ENCODE measurements at places on chromosomes 11 and 22.
A peak's percentile ranks its signal among the peaks of the same experiment; 100 is the strongest.

GRCh38 chr11:122882189-122882856 lies at the start of gene JHY:
TSS of gene JHY (plus strand) at chr11:122882759. CDS start at chr11:122885850, 3,091 bp downstream.
- no peak for DNase-seq

DNA sequence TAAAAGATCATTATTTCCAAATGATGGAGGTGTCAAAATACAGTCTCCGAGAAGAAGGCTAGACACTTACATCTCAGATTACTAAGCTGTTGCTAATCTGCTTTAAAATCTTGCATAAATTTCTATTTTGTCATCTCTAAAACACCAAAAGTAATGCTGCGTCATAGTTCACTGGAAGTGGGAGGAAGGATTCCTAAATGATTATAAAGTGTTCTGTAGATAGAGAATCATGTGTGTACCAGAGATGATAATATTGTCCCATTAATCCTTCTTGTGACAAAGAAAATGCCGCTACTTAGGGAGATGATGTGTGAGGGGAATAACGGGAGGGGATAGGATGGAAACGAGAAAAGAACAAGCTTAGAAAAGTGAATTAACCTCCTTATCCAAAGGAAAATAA lies 268.6 kb downstream of the JRKL start:
- DNase-seq = no peak

- DNase-seq = no peak
Measured at GRCh38 chr11:104694259-104695064, 203.8 kb downstream of the CASP12 start.

DNA sequence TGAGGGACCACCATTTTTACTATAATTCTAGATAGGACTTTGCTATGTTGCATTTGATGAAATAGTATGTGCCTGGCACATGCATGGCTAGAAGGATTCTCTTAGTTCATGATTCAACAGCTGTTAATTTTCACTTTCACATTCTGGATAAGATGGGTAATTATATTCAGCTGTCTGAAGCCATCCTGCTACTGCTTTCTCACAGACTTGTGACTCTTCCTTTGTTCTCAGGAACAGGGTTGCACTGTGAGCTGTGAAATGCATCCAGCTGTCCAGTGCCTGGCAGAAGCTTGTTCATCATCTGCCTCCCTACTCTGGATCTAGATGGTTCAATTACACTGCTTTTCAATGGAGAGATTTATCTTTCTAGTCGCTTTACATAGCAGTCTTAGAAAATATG lies 610.1 kb upstream of the ANO5 start:
- no peak for DNase-seq

DNA sequence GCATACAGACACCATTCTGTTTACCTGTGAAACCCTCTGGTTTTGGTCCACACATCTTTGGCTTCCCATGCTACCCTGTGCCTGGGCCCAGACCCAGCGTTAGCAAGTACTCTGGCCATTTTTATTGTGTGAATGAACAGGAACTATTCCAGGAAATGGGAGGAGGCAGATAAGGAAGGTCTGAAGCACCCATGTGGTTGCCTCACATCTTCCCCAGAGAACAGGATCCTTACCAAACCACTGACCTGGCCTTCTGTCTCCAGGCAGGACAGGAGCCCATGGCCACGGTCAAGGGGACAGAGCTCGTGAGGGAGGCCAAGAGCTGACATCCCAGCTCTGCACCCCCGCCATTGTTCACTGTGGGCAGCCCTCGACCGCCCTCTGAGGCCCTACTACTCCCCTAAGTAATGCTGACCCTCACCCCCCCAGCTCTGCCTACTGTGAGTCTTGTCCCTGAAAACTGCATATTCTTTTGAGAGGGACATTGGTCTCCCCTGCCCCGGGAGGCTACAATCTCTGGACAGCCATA lies 97.7 kb upstream of the TP53I11 start:
- DNase-seq = no peak

DNA sequence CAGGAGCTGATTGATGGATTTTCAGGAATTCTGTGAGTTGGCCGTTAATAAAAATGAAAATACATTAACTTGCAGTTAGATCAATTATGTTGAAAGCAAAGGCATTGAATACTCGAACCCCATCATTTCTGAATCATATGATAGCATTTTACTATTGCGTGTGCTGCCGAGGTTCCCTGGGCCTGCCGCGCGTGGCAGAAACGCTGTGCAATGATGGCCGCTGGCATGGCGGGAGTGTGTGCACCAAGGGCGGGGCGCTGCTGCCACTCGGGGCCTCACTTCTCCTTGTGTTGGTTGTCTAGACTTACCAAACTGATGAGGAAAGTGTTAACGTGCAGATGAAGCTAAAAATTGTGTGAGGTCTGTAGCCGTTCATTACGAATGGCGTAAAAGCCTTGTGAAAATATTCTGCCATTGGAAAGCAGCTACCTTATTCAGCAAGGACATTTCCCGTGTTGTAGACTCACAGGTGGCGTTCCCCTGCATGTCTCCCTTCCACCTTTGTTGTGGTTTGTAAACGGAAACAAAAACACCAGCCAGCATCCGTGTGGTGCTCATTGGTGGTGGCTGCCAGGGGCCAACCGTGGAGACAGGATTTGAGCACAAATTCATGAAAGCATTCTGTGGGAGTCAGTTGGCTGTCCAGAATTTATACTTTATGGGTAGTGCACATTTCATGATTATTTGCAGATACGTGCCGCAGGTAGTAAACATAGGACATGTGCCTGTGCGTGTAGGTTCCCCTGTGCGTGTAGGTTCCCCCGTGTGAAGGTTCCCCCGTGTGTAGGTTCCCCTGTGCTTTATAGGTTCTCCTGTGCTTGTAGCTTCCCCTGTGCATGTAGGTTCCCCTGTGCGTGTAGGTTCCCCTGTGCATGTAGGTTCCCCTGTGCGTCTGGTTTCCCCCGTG lies 5.9 kb upstream of the GRAMD4 start:
- peak; percentile 63 for DNase-seq

- no peak for DNase-seq
Measured at GRCh38 chr11:65562788-65563187, 4.6 kb upstream of the LTBP3 start.

GRCh38 chr11:620935-621814 lies 3.6 kb downstream of the CDHR5 start:
- DNase-seq = no peak

DNA sequence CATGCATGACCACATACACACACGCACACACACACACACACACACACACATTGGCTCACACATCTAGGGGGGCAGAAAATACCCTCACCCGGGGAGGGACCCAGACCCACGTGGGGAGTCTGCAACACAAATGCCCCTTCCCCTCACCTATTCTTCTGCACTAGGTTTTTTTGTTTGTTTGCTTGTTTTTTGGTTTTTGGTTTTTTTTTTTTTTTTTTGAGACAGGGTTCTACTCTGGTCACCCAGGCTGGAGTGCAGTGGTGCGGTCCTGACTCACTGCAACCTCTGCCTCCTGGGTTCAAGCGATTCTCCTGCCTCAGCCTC lies 28.4 kb downstream of the WEE1 start:
- no peak for DNase-seq

DNA sequence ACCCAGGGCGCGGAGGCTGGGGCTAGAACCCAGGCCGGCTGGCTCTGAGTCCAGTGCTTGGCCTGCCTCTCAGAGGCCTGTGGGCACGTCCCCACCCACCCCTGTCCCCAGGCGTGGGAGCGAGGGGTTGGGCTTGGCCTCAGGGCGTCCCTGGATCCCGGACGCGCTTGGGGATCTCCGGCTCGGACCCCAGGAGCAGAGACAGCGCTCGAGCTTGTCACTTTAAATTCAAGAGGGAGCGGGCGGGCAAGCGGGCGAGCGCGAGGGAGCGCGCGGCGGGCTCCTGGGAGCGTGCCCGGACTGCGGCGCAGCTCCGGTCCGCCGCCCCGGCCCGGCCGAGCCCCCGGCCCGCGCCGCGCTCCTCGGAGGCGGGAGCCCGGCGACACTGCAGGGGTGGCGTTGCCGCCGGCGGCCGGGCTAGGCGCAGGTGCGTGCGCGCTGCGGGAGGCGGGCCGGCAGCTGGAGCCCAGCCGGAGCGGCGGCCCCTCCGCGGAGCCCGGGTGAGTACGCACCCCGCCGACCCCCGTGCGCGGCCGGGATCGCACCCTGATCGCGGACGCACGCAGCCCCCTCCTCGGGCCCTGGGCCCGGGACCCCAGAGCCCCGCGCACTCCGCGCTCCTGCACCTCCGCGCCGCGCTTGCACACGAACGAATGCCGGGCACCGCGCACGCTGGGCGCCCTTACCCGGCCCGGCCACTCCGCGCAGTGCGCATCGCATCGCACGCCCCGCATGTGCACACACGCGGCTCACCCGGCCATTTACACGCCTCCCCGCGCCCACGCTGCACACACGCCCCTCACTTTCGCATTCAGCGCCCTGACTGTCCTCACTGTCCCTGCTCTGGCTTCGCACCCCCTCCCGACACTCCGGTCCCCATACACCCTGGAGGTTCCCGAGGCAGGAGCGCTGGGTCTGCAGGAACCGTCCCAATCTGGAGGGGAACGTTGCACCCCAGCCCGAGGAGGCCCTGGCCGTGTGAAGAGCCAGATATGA lies at the start of gene SYT12:
Gene SYT12 (plus strand): TSS at position 174 of the 996 bp plus-strand sequence. CDS start 7,011 bp downstream, outside the sequence.
- no peak for DNase-seq

- DNase-seq = no peak
Measured at GRCh38 chr11:99742501-99742900, 721.8 kb downstream of the CNTN5 start.

GRCh38 chr22:27149921-27150543 lies 492.6 kb downstream of the MIAT start:
- no peak for DNase-seq

DNA sequence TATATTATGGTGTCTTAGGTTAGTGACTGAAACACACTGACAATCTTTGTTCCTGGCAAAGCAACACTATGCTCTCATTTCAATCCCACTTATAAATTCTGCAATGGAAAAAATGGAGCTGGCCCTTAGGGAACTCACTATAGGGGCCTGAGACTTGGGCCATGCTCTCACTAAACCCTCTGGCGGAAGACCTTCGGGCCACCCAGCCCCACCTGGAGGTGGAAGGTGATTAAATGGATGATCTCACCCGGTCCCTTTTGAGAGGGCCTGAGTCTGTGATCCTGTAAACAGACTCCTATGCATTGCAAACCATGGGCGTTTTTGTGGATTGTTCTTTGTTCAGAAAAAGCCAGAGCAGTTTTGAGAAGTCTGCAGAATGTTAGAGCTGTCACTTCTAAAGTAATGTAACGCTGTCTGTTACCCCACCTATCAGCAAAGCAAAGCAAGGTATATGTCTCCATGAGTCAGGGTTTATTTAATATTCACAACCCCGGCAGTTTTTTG lies 17.0 kb upstream of the CDON start:
- DNase-seq = no peak

DNA sequence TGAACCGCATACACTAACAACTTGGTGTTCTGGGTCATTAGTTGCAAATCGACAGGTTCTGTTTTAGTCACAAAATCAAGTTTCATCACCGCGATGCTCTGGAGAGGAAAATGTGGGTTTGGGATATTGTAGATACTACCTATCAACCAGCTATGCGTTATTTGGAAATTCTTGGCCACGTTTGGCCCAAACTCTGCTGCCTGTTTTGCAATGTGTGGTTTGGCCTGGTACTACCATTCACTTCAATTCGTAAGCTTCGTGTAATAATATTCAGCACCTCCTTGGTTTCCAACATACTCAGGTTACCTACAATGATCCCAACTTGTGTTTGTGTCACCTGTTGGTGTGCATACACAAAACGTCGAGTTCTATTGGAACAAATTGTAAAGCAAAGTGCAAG lies 16.2 kb upstream of the ACER3 start:
- DNase-seq = no peak

DNA sequence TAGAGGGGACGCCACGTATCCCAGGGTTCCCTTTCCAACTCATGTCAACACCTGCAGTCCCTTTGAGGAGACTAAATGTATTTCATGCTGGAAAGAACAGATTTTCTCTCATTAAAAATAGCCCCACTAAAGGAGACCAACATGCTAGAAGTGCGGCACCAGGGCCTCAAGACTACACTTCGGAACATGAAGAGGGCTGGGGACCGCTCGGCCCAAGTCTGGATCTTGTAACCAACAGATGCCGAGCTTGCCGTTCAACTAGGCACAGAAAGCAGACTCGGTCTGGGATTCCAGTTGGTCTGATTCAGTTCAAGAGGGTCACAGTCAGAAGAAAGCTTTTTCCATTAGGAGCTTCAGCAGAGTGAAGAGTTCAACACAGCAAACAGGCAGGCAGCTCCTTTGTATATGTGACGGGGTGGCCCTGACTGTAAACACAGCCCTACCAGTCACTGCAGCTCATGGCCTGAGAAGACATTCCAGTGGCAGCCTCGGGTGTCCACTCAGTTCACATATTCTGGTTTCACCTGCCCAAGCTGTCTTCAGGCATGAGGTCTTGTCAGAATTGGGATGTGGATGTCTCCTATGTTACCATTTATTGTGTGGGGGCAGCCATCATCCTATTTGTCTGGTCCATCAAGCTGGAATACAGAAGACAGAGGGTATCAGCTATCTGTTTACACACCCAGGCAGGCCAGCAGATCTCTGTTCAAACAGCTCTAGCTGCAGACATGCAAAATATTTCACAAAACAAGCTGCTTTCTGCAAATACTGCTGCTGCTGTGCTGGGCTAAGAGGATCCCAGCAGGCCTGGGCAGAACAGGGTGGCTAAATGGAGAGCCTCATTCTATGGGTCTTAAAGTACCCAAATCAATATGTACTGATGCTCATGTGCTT lies 8.8 kb downstream of the RIC8A start:
- no peak for DNase-seq

GRCh38 chr11:100830978-100831732 lies 144.1 kb downstream of the ARHGAP42 start:
- DNase-seq = no peak

DNA sequence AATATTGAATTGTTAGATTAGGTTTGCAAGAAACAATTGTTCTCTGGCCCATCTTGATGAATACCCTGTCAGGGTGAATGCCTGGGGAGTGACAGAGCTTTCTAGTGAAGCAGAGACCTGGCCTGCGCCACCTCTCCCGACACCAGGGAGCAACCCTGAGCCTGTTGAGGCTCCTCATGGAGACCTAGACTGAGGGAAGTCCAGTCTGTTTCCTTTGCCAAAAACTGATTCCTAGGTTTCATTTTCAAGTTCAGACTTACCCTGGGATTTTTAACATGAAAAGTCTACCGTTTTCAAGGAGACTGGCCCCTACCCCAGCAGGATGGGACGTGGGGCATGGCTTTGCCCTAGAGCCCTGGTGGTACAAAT lies 173.7 kb upstream of the SORL1-AS1 start:
- no peak for DNase-seq

GRCh38 chr11:75797792-75798191 lies 17.2 kb upstream of the UVRAG start:
- DNase-seq = no peak

GRCh38 chr11:112195951-112196351 lies 20.6 kb downstream of the BCO2 start:
- DNase-seq = no peak

DNA sequence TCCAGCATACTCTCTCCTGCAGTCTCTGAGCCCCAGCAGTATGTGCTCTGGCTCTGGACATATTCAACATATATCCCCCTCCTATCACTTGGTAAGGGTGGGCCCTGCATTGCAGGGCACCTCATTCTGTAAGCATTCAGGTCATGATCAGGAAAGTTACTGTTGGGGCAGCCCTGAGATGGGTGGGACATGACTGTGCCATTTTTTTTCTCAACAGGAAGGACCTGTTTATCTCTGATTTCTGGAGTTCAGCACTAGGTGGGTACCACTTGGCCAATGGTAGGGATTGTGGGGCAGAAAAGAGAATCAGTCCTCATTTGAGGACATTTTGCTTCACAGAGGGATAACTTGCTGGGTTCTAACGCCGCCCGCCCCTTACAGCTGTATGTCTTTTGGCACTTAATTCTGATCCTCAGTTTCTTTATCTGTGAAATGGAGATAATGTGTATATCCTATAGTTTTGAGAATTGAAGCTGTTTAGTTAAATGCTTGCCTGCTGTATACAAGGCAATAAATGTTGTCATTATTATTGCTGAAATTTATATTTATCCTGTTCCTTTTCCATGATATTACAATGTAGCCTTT lies 2.2 kb downstream of the SRRD start:
- no peak for DNase-seq
